ENCODE measurements at places on chromosomes 1 and 21.

GRCh38 chr1:88061492-88062177 is 622.4 kb upstream of the PKN2 start:
- no peak for DNase-seq

DNA sequence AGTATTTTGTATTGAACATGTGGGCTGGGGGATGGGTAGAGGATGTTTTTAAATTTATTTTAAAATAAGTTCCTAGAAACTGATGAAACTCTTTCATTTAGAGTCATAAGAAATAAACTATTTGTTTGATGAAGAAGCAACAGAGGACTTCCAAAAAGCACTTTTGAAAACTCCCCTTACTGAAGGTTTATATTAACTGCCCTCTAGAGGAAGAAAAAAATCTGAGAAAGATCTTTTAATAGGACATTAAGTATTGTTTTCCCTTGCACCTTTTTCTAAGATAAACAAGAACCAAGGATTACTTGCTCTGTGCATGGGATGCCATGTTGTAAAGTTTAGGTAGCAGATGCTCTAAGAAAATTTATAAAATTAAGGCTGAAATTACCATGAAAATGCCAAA is 14.1 kb downstream of the DISP1 start:
- no peak for DNase-seq

GRCh38 chr1:162734047-162734446 is 56.5 kb upstream of the HSD17B7 start:
- DNase-seq, result no peak

- peak; percentile 41 for DNase-seq
These were observed 88.3 kb upstream of the SGIP1 start for GRCh38 chr1:66445492-66446181.

GRCh38 chr21:27595716-27596115 is 628.8 kb upstream of the ADAMTS5 start:
- no peak for DNase-seq

- DNase-seq, result no peak
These were observed 224.6 kb downstream of the FAF1 start for GRCh38 chr1:50735443-50735842.

DNA sequence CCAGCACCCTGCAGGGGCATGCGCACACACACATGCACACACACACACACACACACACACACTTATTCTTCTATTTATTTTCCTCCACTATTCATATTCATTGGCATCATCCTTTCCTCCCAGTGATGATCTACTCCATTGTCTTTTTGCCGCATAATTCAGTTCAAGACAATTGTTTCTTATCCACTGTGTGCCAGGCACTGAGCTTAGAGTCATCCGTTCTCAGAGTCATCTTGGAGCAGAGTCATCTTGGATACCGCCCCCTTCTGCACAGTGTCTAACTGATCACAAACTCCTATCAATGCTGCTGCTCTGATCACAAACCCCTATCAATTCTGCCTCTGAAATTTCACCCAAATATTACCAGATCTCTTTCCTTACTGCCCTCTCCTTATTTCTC is 102.8 kb upstream of the PROX1 start:
- DNase-seq, result no peak

DNA sequence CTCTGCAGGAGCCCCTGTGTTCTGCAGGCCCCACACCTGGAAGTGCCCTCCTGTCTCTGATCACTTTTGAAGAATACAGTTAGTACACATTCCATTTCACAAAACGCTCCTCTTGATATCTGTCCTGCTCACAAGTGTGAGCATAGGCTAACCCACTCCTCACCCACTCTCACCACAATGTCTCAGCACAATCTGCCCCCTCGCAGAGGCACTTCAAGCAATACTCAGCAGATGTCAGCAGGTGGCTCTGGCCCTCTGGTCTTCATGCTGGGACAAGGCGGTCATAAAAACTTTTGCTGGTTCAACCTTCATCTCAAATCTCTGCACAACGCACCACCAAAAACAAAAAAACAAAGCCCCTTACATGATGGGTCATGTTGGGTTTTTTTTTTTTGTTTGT is 671.2 kb downstream of the MATN1 start:
- no peak for DNase-seq

GRCh38 chr1:159895836-159896545 is 4.0 kb downstream of the CFAP45 start:
- no peak for DNase-seq

GRCh38 chr1:245475126-245475525 is 320.3 kb downstream of the KIF26B start:
- no peak for DNase-seq

DNA sequence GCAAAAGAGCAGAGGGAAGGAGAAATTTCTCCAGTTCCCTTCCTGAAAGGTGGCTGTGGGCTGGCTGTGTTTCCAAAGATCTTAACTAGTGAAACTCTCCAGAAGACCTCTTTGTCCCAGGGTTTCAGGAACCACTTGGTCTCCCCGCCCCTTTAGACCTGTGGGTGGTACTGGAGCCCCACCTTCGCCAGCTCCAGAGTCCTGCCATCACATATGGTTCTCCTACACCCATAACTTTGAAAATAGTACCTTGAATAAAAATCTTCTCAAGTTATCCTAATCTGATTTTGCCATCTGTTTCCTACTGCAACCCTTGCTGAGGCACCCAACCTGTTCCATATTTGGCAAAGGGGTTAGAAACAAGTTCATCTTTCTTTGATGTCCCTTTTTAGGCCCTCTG is 303.9 kb downstream of the SEC16B start:
- DNase-seq, result no peak

- peak; percentile 92 for DNase-seq
These were observed 43.3 kb downstream of the PTPRC start for GRCh38 chr1:198681831-198682759.

GRCh38 chr1:40973912-40974311 is 5.6 kb upstream of the CTPS1 start:
- DNase-seq, result no peak

DNA sequence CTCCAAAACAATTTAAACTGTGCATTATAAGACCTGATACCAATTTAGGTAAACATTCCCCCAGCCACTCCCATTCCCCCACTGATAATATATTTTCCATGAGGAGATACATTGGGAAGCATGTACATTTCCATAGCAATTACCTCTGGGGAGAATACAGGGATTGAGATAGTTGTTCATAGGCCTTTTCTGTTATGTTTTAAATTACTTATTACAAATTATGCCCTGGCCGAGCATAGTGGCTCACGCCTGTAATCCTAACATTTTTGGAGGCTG is 4.4 kb downstream of the ASAP3 start:
- no peak for DNase-seq

GRCh38 chr1:173937062-173937461 is 19.9 kb upstream of the SERPINC1 start:
- DNase-seq, result no peak

DNA sequence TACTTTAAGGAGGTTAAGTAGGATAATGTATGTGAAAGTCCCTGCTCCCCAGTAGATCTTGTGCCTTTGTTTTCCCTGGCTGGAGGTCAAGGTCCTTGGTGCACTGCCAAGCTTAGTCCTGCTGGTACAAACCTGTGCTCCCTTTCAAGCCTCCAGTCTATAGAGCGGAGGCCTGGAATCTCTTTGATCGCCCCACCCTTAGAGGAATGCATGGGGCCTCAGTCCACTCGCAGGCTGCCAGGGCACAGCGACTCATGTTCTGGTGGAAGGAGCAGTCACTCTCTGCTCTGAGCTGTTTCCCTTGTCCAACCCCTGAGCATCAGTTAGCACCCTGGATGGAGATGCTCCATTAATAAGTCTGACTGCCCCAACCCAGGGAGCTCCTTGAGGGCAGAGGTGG is 121.8 kb downstream of the HMGB4 start:
- DNase-seq, result no peak

- no peak for DNase-seq
These were observed 186.4 kb downstream of the AKT3 start for GRCh38 chr1:243663651-243664050.

DNA sequence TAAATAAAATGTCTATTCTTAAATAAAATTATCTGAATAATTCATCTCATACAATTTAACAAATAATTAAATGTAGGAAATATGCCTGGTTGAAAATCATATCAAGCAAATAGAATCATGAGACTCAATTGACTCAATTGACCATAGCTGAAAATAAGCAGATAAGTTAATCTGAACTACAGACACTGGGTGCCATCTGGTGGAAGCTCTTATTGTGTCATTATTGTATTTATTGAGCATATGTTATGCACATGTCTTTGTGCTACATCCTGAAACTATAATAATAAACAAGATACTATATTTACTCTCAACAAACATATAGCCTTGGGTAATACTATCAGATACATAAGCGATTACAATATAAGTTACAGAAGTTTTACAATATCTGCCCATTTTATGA is 41.0 kb downstream of the BRINP3 start:
- no peak for DNase-seq

DNA sequence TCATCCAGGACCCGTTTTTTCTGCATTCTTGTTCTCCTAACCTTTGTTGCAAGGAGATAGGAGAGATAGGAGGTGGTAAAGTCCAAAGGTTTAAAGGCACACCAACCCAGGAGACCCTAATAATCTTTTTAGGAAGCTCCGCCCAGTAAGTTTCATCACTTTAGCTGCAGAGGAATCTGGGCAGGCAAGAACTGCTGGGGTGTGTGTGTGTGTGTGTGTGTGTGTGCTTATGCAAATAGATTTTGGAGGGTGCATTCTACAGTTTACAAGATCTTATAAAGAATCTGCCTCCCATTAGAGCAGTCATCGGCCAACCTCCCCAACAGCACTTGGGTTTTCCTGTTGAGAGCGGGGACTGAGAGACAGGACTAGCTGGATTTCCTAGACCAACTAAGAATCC is 3.9 kb upstream of the IL10 start:
- no peak for DNase-seq

DNA sequence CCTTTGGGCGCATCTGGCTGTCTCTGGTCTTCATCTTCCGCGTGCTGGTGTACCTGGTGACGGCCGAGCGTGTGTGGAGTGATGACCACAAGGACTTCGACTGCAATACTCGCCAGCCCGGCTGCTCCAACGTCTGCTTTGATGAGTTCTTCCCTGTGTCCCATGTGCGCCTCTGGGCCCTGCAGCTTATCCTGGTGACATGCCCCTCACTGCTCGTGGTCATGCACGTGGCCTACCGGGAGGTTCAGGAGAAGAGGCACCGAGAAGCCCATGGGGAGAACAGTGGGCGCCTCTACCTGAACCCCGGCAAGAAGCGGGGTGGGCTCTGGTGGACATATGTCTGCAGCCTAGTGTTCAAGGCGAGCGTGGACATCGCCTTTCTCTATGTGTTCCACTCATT is 2.2 kb upstream of the GJB4 start:
- no peak for DNase-seq

DNA sequence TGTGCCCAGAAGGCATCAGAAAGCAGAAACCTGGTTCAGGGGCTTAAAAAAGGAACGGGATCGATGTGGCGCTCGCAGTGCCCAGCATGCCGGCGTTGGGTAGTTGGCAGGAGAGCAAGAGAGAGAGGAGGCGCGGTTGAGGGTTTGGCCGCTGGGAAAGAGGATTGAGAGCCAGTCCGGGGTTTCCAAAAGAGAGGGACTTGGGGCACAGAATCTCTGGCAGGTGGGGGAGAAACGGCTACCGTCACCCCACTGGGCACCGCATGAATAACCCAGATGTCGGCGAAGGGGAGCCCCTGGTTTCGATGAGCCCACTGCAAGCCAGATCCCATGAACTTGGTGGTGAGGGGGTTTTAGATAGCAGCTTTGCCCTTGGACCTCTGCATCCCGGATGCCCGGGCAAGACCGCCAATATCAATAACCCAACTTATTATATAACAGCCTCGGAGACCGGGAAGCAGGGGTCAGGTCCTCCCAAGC is 60.4 kb upstream of the ACOT11 start:
- no peak for DNase-seq

GRCh38 chr1:35851132-35851869 is 31.7 kb upstream of the AGO1 start:
- DNase-seq, result no peak

GRCh38 chr1:239125893-239126292 is 260.5 kb upstream of the CHRM3 start:
- no peak for DNase-seq

GRCh38 chr1:114026797-114027196 is 47.5 kb downstream of the OLFML3 start:
- no peak for DNase-seq

DNA sequence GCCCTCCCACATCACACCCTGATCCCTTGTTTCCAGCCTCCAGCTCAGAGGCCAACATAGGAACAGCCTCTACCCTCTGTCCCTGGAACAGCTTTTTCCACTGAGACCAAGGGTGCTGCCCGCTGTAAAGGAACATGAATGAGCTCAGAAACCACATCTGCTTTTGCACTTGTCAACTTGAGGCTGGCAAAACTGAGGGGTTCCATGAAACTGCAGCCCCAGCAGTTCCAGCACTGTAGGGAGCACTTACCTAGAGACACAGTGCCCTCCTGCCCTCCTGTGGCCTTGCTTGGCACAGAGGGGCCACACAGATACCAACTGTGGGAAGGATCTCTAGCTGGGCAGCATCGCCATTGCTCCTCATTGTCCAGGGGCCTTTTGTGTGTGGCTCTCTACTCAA is 51.7 kb downstream of the ITPKB start:
- DNase-seq, result peak; percentile 63
